Uterus (tissue), 4 donors: ENCODE measurements at places on chromosomes 2 and 18. TPM values are rescaled to one million over a fixed set of nuclear protein-coding genes. Genes with fewer than 3 reads are reported as not detected.

- no peak overlapping the region for H3K27ac ChIP-seq
- H3K36me3 ChIP-seq, result no peaks in the 10 kb centered on the region
- H3K4me1 ChIP-seq, result no peaks in the 10 kb centered on the region
- DNase-seq, result no peak
- no peak overlapping the region for H3K4me3 ChIP-seq
Measured at GRCh38 chr18:388200-388599, 112.3 kb downstream of the COLEC12 start.

DNA sequence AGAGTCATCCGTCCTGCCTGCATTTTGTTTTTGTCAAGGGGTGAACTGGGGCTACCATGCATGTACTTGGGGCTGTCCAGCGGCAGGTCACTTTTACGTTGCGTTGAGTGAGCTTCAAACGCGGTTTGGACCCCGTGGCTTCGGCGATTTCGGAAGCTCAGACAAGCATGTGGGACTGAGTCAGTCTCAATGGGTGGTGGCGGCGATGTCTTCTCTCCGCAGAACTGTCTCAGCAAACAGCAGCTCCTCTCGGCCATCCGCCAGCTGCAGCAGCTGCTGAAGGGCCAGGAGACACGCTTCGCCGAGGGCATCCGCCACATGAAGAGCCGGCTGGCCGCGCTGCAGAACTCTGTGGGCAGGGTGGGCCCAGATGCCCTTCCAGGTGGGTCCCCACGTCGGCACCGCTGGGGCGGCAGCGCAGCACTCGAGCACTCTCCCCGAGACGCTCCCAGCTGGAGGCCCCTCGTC is 21.3 kb downstream of the FBLN7 start:
- no peak overlapping the region for H3K4me3 ChIP-seq
- no peaks in the 10 kb centered on the region for H3K4me1 ChIP-seq
- no peak overlapping the region for H3K27ac ChIP-seq
- DNase-seq, result no peak
- no peaks in the 10 kb centered on the region for H3K27me3 ChIP-seq

GRCh38 chr2:225458431-225459117 is 59.1 kb downstream of the NYAP2 start:
- no peak overlapping the region for H3K4me3 ChIP-seq
- H3K27ac ChIP-seq, result no peak overlapping the region
- H3K4me1 ChIP-seq, result no peaks in the 10 kb centered on the region

GRCh38 chr2:49416252-49416651 is 261.9 kb upstream of the FSHR start:
- DNase-seq, result no peak
- no peaks in the 10 kb centered on the region for H3K4me1 ChIP-seq
- no peak overlapping the region for H3K4me3 ChIP-seq
- no peaks in the 10 kb centered on the region for H3K27me3 ChIP-seq
- no peak overlapping the region for H3K27ac ChIP-seq
- H3K36me3 ChIP-seq, result no peaks in the 10 kb centered on the region

DNA sequence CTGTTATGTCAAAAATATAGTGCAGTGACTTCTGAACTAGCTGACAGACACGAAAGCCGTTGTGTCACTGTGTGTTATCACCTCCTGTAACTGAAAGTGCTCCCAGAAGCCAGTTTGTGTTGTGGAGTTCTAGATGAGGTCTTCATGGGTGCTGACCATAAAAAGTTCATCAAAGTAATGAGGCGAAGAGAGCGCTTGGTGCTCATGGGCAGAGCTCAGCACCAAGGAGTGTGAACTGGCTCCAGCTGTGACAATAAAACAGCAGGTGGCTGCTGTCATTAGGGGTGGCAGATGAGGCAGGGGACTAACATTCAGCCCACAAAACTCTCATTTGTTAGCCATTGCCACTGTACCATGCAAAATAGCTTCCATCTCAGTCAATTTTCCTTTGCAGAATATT is 151.1 kb downstream of the ZNF407 start:
- DNase-seq, result no peak
- no peaks in the 10 kb centered on the region for H3K36me3 ChIP-seq

DNA sequence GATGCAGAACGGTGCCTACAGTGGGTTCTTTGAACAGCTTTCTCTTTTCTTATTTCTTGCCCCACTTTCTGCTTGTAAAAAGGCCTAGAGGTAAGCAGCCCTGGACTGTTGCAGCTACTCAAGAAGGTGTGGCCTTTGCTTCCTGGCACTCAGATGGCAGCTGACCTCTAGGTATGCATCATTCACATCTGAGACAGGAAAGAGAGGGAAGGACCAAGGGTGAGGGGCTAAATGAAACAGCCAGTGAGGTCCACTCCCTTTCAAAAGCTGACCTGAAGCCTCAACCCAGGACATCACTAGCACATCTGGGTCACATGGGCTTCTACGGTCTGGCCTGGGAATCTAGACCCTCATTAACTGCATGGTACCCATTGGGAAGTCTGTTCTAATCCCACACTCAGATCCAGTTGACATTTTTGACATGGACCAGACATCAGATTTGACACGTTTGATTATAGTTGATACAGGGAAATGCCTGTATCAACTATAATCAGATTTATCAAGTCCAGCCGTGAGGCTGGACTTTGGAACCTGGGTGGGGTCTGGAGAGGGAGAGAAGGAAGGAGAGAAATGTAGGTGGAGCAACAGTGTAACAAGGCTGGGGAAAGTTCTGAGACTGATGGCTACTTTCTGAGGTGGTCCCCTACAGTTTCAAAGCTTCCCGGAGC is 60.2 kb downstream of the E2F6 start:
- H3K36me3 ChIP-seq, result no peaks in the 10 kb centered on the region
- no peak overlapping the region for H3K4me3 ChIP-seq
- DNase-seq, result no peak
- no peaks in the 10 kb centered on the region for H3K4me1 ChIP-seq
- H3K27ac ChIP-seq, result peak overlapping the region; percentile 87

DNA sequence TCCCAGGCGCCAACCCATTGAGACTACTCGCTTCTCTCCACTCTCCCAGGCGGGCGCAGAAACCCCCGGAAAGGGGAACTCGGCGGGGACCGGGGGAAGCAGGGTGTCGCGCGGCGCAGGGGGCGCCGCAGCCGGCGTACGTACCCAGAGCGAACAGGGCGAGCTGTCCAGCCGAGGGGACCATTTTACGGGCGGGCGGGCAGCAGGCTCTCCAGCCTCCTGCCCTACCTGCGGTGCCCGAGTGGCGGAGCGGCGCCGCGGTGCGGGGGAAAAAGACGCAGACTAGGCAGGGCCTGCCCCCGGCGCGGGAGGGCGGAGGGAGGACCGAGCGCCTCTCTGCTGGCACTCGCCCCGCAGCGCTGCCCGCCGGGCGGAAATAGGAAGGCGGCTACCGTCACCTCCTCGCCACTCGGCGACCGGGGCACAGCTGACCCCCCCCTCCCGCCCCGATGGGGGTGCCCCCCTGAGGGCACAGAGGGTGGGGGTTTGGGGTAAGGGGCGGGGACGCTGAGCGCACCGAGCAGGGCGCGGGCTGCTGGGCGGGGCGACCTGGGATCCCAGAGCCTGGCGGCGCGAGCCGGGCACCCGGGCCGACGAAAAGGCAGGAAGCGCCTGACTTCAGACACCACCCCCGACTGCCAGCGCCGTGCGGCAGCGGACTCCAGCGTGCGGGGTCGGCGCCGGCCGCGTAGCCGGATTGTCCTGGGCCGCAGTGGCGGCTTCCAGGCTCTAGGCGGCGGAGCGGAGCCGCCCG is at the start of gene TGFA:
TGFA (minus strand) TSS at position 243 of the 754 bp plus-strand sequence; CDS start at position 184, 59 bp downstream.
- H3K4me1 ChIP-seq, result peaks cover 13% of the 10 kb centered on the region
- no peaks in the 10 kb centered on the region for H3K27me3 ChIP-seq
- H3K4me3 ChIP-seq, result peak within 1 kb of the TSS; percentile 37
- peak; percentile 28 for DNase-seq
- H3K36me3 ChIP-seq, result no peaks in the 10 kb centered on the region

DNA sequence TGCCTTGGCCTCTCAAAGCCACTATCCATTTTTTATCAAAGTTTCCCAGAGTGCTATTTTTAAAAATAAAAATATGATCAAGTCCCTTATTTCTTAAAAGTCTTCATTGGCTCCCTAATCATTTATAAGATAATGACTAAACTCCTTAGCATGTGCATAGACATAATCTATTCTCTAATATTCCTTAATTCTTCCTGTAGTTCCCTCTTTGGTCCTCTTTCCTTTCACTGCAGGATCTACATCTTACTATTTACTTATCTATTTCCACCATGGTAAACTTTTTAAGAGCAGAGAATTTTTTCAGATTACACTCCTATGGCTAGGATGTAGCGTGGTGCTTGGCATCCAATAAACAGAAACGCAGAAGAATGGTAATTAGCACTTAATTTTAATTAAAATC is 19.0 kb downstream of the IDH1 start:
- no peaks in the 10 kb centered on the region for H3K27me3 ChIP-seq
- DNase-seq, result no peak
- H3K36me3 ChIP-seq, result no peaks in the 10 kb centered on the region
- H3K27ac ChIP-seq, result no peak overlapping the region

DNA sequence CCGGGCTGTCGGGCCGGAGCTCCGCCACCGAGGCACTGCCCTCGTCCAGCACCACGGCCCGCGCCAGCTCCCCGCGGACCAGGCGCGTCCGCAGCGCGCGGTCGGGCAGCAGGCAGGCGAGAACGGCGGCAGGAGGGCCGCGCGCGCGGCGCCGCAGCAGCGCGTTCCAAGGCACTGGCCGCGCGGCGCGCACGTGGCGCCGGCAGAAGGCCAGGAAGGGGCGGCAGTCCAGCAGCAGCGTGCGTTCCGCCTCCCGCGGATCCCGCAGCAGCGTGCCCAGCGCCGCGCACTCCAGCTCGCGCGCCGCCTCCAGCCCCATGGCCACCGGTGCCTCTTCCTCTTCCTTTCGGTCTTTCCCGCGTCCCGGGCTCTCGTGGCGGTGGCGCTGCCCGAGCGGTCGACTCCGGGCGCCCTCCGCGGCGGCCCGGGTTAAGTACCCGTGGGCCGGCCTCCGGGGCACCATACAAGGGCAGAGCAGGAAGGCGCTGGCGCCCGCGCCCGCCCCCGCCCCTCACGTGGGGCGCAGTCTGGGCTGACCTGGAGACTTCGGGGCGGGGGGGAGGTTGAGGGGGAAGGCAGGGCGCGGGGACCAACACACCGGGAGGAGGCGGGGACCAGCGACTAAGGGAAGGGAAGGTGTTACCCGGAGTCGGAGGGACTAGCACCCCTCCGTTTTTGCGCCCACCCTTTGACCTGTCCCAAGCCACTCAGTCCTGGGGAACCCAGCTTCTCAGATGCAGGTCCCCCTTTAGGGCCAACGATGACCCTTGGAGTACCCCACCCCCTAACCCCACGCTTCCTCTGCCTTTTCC is at the start of gene DUSP2:
DUSP2 (minus strand) TSS at position 405 of the 812 bp plus-strand sequence; CDS start at position 319, 86 bp downstream.
- no peaks in the 10 kb centered on the region for H3K4me1 ChIP-seq
- H3K27me3 ChIP-seq, result no peaks in the 10 kb centered on the region
- no peak within 1 kb of the TSS for H3K27ac ChIP-seq
- no peaks in the 10 kb centered on the region for H3K36me3 ChIP-seq
- DNase-seq, result peak; percentile 63

DNA sequence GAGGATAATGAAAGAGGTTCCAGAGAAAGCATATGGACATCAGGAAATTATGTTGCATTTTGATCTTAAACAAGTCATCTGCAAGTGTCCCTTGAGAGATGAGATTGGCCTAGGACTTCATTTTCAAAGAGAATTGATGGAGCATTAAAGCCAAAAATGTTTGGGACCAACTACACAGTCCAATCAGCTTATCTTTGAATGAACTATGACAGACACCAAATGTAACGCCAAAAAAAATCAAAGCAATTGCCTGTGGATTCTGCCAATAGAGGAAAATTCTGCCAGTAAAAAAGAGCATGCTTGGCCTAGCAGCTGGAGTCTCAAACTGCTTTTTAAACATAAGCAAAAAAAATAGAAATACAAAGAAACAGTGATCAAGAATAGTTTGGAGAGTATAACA is 594.5 kb upstream of the CHAC2 start:
- no peaks in the 10 kb centered on the region for H3K36me3 ChIP-seq
- no peaks in the 10 kb centered on the region for H3K27me3 ChIP-seq
- DNase-seq, result no peak
- H3K27ac ChIP-seq, result no peak overlapping the region

GRCh38 chr2:33371304-33372090 is 105.0 kb upstream of the RASGRP3 start:
- H3K4me3 ChIP-seq, result no peak overlapping the region
- no peak for DNase-seq
- no peaks in the 10 kb centered on the region for H3K36me3 ChIP-seq

DNA sequence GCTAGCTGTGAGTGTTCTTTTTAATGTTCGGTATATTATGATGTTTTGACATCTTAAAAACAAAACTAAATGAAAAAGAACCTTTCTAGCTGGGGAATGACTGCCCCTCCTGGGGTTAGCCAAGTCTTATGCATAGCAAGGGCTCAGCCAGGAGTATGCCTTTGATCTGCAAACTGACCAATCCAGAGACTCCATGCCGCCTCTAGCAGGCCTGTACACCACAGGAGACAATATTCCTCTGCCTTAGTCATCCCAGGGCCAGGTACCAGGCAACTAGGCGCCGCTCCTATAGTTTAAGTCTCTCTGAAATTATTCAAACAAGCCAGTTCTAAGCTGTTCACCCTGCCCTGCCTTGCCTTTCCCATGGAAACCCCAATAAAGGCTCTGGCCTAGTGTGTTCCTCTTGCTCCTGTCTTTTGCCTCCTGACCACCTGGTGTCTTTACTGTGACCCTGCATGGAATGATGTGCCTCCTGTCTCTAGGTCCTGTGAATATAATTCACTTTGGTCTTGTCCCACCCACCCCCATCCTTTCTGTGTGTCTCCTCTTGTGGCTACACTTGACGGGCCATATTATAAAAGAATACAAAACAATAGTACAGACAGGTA is 52.0 kb upstream of the CHN1 start:
- DNase-seq, result no peak
- H3K27me3 ChIP-seq, result no peaks in the 10 kb centered on the region
- H3K27ac ChIP-seq, result no peak overlapping the region
- no peak overlapping the region for H3K4me3 ChIP-seq
- no peaks in the 10 kb centered on the region for H3K36me3 ChIP-seq

- H3K27ac ChIP-seq, result no peak overlapping the region
- H3K27me3 ChIP-seq, result no peaks in the 10 kb centered on the region
- no peak overlapping the region for H3K4me3 ChIP-seq
- DNase-seq, result no peak
- no peaks in the 10 kb centered on the region for H3K36me3 ChIP-seq
Measured at GRCh38 chr18:36490897-36491296, 193.4 kb downstream of the FHOD3 start.

GRCh38 chr18:10139783-10140410 is 226.1 kb downstream of the VAPA start:
- no peak for DNase-seq
- no peaks in the 10 kb centered on the region for H3K36me3 ChIP-seq
- H3K4me1 ChIP-seq, result no peaks in the 10 kb centered on the region
- no peak overlapping the region for H3K4me3 ChIP-seq

FAP gene
- total RNA-seq, result 10.5 TPM

RAB17 gene
- total RNA-seq, result 0.26 TPM

GALR1 gene
- not detected for total RNA-seq

NCKAP5 gene
- total RNA-seq, result 3.3 TPM

SOCS6 gene
- total RNA-seq, result 20.9 TPM

TSPYL6 gene
- 0.18 TPM for total RNA-seq
